ENCODE measurements at places on chromosomes 11 and 22.

DNA sequence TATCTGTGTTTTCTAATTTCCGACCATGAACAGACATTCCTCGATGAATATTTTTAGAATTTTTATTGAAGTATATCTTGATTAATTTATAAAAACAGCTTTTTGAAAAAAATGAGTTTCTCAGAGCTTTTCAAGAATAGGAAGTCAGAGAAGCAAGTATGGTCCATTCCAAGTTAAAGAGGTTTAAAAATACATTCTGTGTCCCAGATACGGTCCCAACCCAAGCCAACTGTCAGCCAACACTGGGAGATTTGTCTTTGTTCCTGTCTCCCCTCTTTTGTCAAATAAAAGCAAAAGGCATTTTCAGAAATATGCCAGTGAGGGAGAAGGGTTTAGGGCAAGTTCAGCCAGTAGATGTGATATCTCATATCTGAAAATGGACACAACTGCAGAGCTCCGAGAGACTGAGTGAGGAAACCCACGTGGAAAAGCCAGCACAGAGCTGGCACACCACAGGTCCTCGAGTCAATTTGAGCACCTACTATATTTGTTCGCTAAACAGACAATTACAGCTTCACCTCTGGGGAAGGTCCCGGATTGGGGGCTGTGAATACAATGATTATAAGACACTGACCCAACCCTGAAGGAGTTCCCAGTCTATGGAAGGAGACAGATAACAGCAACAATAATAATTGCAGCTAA lies 59.8 kb downstream of the C11orf91 start:
- DNase-seq, result no peak

DNA sequence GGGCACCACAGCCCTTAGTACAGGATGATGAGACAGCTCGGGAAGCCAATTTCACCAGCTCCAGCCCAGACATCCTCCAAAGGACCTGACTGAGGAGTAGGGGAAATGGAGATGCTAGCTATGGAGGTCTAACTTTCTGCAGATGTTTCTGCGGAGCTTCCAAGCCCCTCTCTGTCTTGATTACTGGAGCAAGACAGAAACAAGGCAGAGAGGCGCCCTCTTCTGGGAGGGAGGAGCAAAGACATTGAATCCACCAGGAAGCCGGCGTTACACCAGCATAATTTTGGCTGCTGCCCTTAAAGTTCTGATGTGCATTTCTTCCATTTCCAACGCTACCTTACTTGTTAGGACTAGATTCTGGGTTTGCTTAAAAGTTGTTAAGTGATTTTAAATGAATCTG lies 107.3 kb upstream of the HSD17B12 start:
- DNase-seq, result no peak

GRCh38 chr11:134476435-134477021 lies 64.5 kb upstream of the B3GAT1 start:
- DNase-seq, result no peak

DNA sequence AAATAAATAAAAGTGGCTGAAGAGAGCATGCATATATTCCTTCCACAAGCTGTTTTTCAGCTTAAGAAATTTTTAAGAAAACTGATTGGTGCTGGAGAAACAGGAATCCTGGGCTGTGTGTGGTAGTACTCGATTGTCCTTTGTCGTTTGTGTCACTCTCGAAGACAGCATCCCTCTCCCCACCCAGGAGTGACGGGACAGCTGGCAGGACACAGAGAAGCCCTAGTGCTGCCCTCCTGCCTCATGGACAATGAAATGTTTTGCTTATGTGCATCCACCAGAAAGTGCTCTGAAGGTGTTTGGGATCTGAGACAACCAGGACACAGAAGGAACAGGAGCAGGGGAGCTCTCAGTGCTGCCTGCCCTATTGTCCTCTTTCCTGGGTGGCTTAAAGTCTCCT lies 12.8 kb downstream of the PLAAT4 start:
- DNase-seq, result no peak

GRCh38 chr22:37224757-37225420 lies 12.6 kb upstream of the SSTR3 start:
- DNase-seq, result no peak

GRCh38 chr11:17611049-17611448 lies 64.0 kb downstream of the OTOG start:
- no peak for DNase-seq

- no peak for DNase-seq
These were observed 15.0 kb upstream of the SLC39A13 start for GRCh38 chr11:47393163-47394049.

DNA sequence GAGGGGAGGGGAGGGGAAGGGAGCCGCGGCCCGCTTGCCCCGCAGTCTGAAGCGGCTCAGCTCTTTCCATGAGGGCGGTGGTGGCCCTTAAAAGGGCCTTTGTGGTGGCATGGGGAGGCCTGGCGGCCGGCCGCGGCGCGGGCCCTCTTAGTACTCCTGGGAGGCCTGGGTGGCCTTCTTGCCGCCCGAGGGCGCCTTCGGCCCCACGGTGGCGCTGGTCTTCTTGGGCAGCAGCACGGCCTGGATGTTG lies 6.9 kb downstream of the DPAGT1 start:
- DNase-seq, result no peak

GRCh38 chr22:48279461-48279756 lies 1517.0 kb downstream of the TBC1D22A start:
- DNase-seq, result no peak
